EL (cell line): ENCODE measurements at places on chromosomes 6 and 20.

DNA sequence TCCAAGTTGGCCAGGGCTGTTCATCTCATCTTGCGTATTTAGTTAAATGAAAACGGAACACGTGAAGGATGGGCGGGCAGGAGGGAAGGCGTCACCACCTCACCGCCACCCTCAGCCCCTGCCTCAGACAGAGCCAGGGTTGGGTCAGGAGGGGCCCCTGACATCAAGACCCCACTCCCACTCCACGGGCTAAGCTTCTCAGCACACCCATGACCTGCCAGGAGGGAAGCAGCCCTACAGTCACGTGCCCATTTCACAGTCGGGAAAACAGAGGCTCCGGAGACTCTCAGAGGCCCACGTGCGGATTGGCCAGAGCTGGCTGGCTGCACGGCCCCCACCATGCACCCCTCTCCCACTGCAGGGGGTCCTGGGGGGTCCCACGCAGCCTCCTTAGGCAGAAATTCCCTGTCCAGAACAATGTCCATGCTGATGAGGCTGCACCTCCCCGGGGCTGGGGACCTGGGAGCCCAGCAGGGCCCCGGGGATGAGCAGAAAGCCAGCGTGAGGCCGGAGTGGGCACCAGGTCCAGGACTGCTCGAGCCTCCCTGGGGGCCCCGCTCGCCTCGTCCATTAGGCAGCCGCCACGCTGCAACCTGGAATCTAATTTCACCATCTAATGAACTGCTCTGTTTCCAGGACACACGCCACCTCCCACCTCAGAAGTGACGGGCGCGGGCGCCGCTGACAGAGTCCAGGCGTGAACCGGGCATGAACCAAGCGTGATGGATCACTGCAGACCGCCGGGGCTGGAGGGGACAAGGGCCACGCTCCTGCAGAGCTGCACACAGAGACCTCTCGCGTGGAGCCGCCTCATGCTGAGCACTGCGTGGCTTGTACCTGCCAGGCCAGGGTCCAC, 15.8 kb downstream of the KCNQ2 start:
- DNase-seq, result no peak

DNA sequence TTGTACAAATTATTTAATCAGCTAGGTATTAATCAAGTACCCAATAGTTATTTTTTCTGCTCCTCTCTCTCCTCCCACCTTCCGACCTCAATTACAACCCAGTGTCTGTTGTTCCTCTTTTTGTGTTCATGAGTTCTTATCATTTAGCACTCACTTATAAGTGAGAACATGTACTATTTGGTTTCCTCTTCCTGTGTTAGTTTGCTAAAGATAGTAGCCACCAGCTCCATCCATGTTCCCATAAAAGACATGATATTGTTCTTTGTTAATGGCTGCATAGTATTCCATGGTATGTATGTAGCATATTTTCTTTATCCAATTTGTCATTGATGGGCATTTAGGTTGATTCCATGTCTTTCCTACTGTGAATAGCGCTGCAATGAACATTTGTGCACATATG, 652.8 kb upstream of the CITED2 start:
- no peak for DNase-seq

DNA sequence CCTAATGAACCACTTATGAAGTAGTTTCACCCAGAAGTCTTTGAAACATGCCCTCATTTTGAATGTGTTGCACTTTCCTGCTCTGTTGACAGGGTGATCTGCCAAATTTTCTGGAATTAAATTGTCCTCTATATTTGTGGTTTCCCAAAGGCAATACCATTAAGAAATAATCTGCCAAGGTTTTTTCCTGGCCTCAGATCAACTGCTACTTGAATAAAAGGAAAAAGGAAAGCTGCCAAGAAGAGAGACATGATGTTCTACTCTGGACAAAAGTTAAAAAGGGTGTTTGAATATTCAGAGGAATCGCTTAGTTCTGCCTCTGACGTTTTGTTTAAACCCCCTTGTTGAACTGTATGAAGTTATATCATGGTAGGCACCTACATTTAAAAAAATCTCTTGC, 37.4 kb upstream of the ARMH2 start:
- no peak for DNase-seq

- peak; percentile 59 for DNase-seq
Observed at GRCh38 chr6:77178821-77179220, 284.5 kb downstream of the HTR1B start.

GRCh38 chr20:10513931-10514575, 78.9 kb downstream of the SLX4IP start:
- DNase-seq, result peak; percentile 47

DNA sequence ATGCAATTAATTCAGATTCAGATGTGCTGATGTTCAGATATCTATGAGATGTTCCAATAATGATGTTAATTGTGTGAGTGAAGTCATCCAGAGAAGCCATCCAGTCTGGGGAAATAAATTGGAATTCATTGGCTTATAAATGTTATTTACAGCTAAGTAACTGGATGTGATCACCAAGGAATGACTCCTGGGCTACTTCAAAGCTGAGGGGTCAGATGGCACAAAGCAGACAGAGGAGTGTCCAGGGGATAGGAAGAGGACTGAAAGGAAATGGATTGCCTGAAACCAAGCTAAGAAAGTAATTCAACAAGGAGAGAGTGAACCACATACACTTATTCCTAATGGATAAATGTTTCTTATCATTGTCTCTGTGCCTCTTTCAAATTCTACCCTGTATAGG, 4.5 kb upstream of the MLIP start:
- DNase-seq, result no peak

DNA sequence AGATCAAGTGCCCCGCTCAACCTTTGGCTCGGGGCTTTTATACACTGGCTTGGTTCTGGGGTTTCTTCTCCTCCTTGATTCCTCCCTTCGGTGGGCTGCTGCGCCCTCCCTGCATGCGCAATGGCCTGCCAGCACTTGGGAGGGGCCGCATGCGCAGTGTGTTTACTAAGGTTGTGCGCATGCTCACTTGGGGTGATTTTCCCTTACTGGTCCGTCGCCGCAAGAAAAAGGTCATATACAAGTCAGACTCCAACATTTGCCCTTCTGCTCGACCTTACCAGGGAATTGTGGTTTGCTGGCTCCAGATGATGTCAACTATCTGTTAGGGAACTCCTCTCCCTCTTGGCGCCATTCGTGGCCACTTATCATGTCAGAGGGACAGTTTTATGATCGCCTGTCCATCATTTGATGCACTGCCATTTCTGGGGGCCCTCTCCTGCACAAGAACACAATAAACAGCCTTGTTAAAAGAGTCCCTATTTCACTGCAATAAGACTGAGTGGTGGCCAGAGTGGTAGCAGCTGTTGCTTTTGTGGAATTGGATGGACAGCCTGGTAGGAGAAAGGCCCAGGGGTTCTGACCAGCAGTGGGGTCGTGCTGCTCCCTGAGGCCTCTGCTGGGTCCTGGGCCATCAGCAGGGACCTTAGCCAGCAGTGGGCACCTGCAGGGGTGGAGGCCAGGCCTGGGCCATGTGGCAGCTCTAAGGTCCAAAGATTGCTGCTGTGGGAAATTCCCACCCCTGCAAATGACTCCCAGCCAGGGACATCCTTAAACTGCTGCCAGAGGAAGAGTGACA, 2.8 kb upstream of the LBP start:
- peak; percentile 69 for DNase-seq
